ENCODE measurements at places on chromosomes 4 and X.

- no peak for DNase-seq
- H3K4me3 ChIP-seq, result no peak overlapping the region
- H3K36me3 ChIP-seq, result no peaks in the 10 kb centered on the region
Observed at GRCh38 chr4:85607624-85608023, 132.7 kb downstream of the ARHGAP24 start.

DNA sequence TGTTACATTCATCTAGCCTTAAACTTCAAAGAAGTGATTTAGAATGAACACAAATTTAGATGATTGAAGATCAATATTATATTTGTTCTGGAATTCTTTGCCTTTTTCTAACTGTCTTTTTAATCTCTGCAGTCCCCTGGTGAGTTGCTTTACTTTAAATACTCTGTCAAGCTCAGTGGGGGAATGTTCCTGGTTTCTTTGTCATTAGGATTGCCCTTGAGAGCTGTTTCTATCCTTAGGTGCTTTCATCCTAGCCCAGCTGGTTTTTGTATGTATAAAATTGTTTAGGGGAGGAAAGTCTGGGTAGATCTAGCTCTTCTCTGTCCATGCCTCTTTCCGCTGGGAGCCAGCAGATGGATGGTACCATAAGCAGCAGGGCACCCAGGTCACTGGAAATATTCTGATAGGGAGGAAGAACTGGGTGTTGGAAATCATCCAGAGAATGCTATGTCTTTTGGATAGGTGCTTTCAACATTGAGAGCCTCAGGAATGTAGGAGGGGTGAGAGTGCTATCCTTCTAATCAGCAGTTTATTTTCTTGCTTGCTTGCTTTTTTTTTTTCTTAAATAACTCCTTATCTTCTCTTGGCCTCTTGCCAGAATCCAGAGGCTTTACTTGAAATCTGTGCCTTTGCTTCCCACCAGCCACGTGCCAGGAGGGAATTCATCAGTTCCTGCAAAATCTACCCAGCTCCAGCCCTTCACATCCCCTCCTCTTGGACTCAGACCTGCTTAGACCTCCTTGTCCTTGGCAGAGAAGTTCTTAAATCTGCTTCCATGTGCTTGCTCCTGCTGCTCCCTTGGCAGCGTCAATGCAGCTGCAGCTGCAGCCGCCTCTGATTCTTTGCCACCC is 215.3 kb upstream of the ANXA3 start:
- no peak overlapping the region for H3K27ac ChIP-seq
- DNase-seq, result no peak
- H3K4me1 ChIP-seq, result no peaks in the 10 kb centered on the region
- no peak overlapping the region for H3K4me3 ChIP-seq

GRCh38 chrX:40080894-40081678 is 16.7 kb downstream of the BCOR start:
- peaks cover 66% of the 10 kb centered on the region for H3K4me1 ChIP-seq
- no peak overlapping the region for H3K4me3 ChIP-seq
- H3K27ac ChIP-seq, result no peak overlapping the region
- H3K27me3 ChIP-seq, result peaks cover 32% of the 10 kb centered on the region
- H3K36me3 ChIP-seq, result peaks cover 2% of the 10 kb centered on the region

- no peaks in the 10 kb centered on the region for H3K4me1 ChIP-seq
- H3K27ac ChIP-seq, result no peak overlapping the region
- H3K36me3 ChIP-seq, result no peaks in the 10 kb centered on the region
- no peaks in the 10 kb centered on the region for H3K27me3 ChIP-seq
Observed at GRCh38 chr4:630656-631055, 5.3 kb downstream of the PDE6B start.

DNA sequence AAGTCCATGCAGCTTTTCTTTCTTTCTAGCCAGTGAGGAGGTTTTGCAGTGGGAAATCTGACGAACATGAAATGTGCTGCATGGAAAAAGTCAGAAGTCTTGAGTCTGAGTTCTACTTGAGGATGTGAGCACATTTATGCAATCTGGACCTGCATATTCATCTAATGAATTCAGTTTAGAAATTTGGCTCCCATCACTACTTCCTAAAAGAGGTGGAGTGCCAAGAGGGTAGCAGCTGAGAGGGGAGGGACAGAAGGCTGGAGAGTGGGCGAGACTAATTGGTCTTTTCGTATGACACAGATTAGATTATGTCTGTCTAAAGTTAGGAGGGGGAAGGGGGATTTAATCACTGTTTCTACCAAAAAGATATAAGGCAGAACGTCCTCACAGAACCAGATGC is 535.9 kb downstream of the IQCM start:
- no peaks in the 10 kb centered on the region for H3K36me3 ChIP-seq
- H3K27ac ChIP-seq, result no peak overlapping the region
- DNase-seq, result no peak
- no peak overlapping the region for H3K4me3 ChIP-seq
- no peaks in the 10 kb centered on the region for H3K27me3 ChIP-seq

DNA sequence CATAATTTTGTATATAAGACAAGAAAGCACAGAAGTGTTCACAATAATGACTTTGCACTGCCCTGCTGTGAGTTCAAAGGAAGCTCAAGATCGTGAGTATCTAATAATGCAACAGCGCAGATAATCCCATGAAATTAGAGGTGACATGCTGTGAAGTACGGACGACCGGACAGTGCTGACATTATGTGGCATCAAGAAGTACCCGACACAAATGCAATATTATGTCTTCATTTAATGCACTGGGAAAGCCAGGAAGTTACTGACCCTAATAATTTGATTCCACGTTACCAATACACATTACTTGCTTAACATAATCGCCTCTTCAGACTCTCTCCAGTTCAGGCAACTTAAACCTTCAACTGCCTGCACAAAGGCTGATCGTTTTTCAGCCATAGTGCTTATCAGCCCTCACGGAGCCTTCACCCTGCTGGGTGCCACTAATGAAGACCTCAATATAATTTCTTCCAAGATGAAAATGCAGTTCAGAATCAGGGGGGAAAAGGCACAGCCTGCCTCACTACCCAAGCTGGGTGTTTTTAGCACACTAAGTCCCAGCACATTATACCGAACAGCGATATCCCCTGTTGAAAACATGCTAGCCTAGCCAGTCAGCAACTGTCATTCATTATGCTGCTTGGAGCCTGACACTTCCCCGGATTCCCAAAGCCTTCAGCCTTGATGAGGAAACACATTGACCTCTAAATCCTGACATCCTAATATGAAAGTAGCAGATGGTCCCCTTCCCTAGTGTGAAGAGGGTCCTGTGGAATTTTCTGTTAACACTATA is 56.1 kb downstream of the SLC7A11 start:
- H3K36me3 ChIP-seq, result peaks cover 2% of the 10 kb centered on the region
- H3K4me1 ChIP-seq, result no peaks in the 10 kb centered on the region
- no peak for DNase-seq
- no peaks in the 10 kb centered on the region for H3K27me3 ChIP-seq

DNA sequence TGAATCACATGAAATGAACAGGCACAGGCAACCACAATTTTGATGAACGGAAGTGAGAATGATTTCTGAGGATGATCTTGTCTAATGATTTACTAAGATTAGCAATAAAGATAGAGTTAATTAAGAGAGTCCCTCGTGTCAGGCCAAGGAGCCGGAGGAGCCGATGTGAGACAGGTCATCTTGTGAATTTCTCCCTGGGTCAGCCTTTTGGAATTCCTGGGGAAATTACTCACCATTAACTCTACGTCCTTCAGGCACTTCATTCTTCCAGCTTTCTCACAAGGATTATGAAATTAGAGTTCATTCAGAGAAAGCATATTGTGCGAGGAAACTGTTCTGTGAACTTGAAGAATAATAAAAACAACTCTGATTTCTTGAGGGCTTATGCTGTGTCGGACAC is 86.7 kb downstream of the PSAPL1 start:
- H3K4me3 ChIP-seq, result no peak overlapping the region
- no peaks in the 10 kb centered on the region for H3K27me3 ChIP-seq
- DNase-seq, result no peak
- H3K27ac ChIP-seq, result no peak overlapping the region
